ENCODE measurements at places on chromosomes 4 and X.
A peak's percentile ranks its signal among the peaks of the same experiment; 100 is the strongest.

- DNase-seq, result no peak
These were observed 23.8 kb downstream of the MSL3 start for GRCh38 chrX:11781734-11782370.

- no peak for DNase-seq
These were observed 203.0 kb downstream of the AFAP1 start for GRCh38 chr4:7736436-7737267.

DNA sequence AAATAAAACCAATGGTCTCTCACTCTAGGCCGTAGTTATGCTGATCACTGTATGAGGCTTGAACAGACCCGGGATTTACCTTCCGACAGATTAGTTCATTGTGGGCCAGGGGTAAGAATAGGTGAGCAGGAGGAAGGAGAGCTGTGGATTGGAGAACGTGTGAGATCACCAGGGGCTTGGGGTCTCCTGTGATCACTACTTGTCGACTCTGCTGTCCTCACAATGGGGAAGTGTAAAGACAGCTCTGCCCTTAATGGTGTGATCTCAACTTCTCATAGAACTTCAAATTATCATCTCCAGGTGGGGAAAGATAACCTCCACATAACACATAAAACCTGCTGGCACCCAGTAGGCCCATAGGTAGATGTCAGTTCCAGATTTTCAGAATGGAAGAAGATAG lies 56.2 kb upstream of the RPS6KA3 start:
- DNase-seq, result no peak

DNA sequence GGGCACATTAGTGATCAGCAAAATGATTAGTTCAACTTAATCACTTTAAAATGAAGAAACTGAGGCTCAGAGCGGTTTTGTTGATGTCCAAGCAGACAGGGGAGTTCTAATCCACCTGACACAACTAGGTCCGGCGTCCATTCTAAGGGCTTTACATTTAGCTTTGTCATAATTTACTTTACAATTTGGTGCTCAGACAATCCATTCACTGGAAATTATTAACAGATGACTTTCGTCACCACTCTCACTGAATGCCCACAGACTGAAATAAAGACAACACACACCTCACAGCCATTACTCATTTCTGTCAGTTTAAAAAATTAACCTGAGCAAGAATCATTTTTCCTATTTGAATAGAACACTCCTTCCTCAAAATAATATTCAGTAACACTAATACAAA lies 10.8 kb downstream of the NR3C2 start:
- DNase-seq, result no peak

- no peak for DNase-seq
These were observed 59.7 kb upstream of the MTM1 start for GRCh38 chrX:150508451-150509367.

- DNase-seq, result no peak
These were observed 140.7 kb downstream of the BTC start for GRCh38 chr4:74653331-74654229.

DNA sequence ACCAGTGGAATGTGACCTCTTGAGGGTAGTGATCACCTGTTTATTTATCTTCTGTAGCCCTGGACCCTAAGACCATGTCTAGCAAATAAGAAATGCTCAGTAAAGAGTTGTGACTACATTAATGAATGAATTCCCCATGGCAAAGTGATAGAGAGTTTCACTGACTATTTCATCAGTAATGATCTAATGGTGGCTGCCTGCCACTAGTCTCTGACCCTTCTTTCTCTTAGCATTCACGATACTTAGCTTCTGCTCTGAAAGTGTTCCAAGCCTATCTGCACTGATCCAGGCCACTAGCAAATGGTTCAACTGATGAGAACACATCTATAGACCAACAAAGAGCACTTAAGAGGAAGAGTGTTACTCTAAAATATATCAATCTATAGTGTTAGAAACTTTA lies 50.0 kb upstream of the RASGEF1B start:
- no peak for DNase-seq

- no peak for DNase-seq
These were observed 71.8 kb upstream of the NR3C2 start for GRCh38 chr4:148514041-148514440.

GRCh38 chr4:99945718-99946355 lies 581 bp downstream of the DNAJB14 start:
- DNase-seq, result no peak

GRCh38 chr4:175411251-175411650 lies 400.8 kb downstream of the GPM6A start:
- no peak for DNase-seq

GRCh38 chr4:28868841-28869240 lies 1851.3 kb upstream of the PCDH7 start:
- DNase-seq, result no peak

GRCh38 chr4:1331591-1332353 lies 15.2 kb upstream of the UVSSA start:
- no peak for DNase-seq

- DNase-seq, result no peak
These were observed 69.0 kb upstream of the LEF1 start for GRCh38 chr4:108237693-108238092.

DNA sequence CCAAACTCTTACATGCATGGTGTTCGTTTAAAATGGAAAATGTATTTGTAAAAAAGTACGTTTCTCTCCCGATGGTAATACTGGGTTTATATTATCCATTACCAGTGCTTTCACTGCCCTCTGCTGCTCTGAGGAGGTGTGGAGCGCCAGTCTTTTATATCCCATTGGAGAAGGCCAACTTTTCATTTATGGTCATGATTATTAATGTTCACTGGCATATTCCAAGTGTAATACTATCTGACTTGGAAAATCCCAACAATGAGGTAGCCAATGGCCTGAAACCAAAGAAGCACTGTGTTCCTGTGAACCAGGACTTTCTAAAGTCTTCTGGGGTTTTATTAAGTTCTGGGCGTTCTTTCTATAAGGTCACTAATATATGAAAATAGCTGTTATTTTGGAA lies 80.7 kb downstream of the SYNPO2 start:
- peak; percentile 32 for DNase-seq

- DNase-seq, result peak; percentile 23
These were observed 68.3 kb downstream of the CRMP1 start for GRCh38 chr4:5824635-5825034.

DNA sequence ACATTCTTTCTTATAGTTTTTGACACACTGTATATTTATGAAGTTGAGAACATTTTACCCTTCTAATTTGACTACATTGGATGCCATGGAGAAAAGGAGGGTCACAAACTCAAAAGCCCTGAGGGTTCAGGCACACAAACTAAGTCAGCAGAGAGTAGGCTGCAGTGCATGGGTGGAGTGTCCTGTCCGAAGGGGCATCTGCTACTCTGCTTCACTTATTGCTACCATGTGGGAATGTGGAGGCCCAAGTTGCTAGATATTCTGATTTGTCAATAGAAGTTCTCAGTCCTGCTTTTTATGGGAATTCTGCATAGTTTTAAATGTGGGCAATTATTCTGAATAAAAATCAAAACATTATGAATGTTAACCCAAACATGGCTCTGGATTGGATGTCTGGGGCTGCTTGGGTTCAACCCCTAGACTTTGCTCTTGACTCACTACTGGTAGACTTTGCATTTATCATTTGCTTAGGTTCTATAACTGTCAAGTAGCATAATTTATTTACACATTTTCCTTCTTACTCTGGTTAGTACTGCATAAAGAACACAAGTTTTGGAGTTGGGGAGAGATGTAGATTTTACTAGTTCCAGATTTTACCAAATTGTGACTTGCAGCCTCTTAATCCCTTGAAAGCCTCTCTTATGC lies 255.1 kb downstream of the SPRY1 start:
- no peak for DNase-seq

GRCh38 chr4:165537028-165537648 lies 158.3 kb downstream of the CPE start:
- peak; percentile 51 for DNase-seq

- no peak for DNase-seq
These were observed 1601.7 kb upstream of the TENM3 start for GRCh38 chr4:180641495-180641894.

DNA sequence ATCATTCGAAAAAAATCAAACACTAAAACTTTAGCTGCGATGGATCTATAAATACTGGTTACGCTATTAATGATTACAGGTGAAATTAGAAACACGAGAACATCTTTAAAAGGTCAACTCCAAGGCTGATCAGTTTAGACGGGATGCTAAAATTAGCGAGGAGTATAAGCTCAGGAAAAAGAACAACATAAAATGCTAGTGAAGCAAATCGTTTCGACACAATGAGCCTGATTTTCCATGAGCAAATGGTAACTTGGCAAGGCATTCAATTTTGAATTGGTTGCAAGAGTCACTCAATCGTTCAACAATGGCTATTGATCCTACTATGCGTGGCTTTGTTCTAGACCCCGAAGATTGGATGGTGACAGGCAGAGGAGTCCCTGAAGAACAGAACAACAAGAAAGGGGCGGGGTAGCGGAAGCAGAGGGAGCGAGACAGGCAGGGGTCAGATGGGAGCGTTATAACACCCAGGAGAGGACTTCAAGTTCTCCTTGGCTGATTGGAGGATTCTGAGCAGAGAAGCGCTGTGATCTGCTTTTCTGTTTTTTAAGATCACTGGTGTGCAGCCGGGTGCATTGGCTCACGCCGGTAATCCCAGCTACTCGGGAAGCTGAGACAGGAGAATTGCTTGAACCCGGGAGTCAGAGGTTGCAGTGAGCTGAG lies 146.5 kb downstream of the RBM47 start:
- no peak for DNase-seq

DNA sequence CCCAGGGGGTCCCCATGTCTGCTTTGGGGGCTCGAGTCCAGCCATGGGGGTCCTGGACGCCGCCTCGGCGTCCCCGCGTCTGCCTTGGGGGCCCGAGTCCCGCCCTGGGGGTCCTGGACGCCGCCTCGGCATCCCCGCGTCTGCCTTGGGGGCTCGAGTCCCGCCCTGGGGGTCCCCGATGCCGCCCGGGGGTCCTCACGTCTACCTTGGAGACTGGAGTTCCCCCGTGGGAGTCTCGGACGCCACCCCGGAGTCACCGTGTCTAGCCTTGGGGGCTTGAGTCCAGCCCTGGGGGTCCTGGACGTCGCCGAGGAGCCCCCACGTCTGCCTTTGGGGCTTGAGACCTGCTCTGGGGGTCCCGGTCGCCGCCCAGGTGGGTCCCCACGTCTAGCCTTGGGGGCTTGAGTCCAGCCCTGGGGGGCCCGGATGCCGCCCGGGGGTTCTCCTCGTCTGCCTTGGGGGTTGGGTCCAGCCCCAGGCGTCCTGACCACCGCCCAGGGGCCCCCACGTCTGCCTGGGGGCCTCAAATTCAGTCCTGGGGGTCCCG lies 1.1 kb upstream of the GTPBP6 start:
- no peak for DNase-seq

- DNase-seq, result no peak
These were observed 173.8 kb upstream of the TBC1D9 start for GRCh38 chr4:140930011-140930410.

DNA sequence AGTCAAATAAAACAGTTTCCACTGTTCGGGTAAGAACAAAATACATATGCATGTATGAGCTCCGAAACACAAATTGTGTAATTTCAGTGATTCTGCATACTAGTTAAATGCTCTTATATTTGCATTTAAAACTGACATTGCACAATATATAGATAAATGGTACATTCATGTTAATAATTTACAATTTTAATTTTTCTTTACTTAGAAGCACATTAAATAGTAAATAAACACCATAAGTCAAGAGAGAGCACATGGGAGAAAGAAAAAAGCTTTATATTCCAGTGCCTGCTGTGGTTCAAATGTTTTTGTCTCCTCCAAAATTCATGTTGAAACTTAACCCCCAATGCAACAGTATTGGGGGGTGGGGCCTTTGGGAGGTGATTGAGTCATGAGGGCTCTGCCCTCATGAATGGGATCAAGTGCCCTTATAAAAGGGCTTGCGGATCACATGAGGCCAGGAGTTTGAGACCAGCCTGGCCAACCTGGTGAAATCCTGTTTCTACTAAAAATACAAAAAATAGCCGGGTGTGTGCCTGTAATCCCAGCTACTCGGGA lies 322.9 kb downstream of the BCOR start:
- DNase-seq, result no peak

GRCh38 chrX:119147486-119147885 lies 19.9 kb upstream of the KIAA1210 start:
- no peak for DNase-seq

GRCh38 chr4:88804234-88804633 lies 106.6 kb upstream of the NAP1L5 start:
- DNase-seq, result no peak

- no peak for DNase-seq
These were observed 41.8 kb downstream of the RBBP7 start for GRCh38 chrX:16828124-16828908.

GRCh38 chr4:113437129-113437528 lies 324.4 kb downstream of the CAMK2D start:
- no peak for DNase-seq

- no peak for DNase-seq
These were observed 119.4 kb downstream of the AKAP4 start for GRCh38 chrX:50081282-50081889.
